ENCODE measurements at places on chromosomes 7 and 10.

- no peaks in the 10 kb centered on the region for H3K27me3 ChIP-seq
- no peak for DNase-seq
- no peak overlapping the region for H3K4me3 ChIP-seq
- H3K27ac ChIP-seq = no peak overlapping the region
Observed at GRCh38 chr10:64573623-64574325, 1052.6 kb downstream of the REEP3 start.

DNA sequence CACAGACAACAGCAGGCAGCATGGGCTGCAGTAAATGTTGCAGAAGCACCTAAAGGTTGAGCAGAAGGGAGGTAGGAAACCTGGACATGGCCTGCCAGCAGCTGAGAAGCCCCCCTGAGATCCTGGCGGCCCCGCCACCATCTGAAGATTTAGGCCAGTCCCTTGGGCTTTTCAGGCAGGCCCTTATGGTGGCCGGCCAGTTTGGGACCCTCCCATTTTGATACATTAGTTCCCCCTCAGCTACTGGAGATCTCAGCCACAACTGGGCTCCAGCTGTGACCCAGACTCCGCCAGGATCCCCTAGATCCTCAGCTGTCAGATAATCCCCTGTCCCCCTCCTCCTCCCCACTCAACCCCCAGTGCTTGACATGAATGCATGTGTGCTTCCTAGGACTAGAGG lies 34.4 kb downstream of the ZNF783 start:
- no peaks in the 10 kb centered on the region for H3K27me3 ChIP-seq
- H3K36me3 ChIP-seq = no peaks in the 10 kb centered on the region
- H3K4me3 ChIP-seq = no peak overlapping the region

DNA sequence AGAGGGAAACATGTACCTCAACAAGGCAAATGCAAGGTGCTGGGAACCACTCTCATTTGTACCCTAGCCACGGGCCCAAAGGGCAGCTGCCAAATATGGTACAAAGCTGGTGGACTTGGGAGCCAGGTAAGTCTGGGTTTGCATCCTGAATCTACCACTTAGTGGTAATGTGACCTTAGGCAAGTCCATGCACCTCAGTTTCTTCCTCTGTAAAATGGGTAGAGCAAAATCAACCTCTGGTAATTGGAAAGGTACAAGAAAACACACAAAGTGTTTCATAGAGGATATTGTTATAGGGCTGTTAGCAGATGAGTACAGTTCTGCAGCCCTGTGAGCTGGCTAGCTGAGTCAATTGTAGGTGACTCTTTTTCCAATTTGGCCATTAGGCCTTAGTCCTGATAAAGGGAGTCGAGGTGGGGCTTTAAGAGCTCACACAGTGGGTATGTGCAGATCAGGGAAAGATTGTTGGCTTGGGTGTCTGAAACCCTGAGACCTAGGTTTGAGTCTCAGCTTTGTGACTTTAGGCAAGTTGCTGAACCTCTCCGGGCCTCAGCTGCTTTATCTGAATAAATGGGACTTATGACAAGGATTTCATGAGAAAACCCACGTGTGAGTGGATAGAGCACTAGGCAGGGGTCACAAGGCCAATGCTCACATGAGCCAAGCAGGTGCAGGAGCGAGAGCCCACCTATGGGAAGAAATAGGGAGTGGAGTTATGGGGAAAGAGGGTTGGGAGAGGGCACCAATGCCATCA lies 121.3 kb upstream of the GDF10 start:
- no peak for DNase-seq
- no peaks in the 10 kb centered on the region for H3K36me3 ChIP-seq
- no peak overlapping the region for H3K27ac ChIP-seq
- no peak overlapping the region for H3K4me3 ChIP-seq

GRCh38 chr7:90276033-90276728 lies 31.2 kb downstream of the CFAP69 start:
- H3K4me3 ChIP-seq = no peak overlapping the region
- H3K27ac ChIP-seq = no peak overlapping the region
- DNase-seq = no peak
- H3K27me3 ChIP-seq = no peaks in the 10 kb centered on the region
- H3K4me1 ChIP-seq = no peaks in the 10 kb centered on the region

- H3K27me3 ChIP-seq = no peaks in the 10 kb centered on the region
- no peaks in the 10 kb centered on the region for H3K4me1 ChIP-seq
- no peaks in the 10 kb centered on the region for H3K36me3 ChIP-seq
- no peak for DNase-seq
- no peak overlapping the region for H3K4me3 ChIP-seq
Observed at GRCh38 chr7:117375380-117375779, 51.9 kb downstream of the ASZ1 start.

- no peaks in the 10 kb centered on the region for H3K27me3 ChIP-seq
- DNase-seq = no peak
- no peak overlapping the region for H3K27ac ChIP-seq
- H3K4me3 ChIP-seq = no peak overlapping the region
- peaks cover 3% of the 10 kb centered on the region for H3K4me1 ChIP-seq
Observed at GRCh38 chr10:68628576-68629127, 68.5 kb downstream of the TET1 start.

- H3K4me3 ChIP-seq = no peak overlapping the region
- DNase-seq = no peak
- no peak overlapping the region for H3K27ac ChIP-seq
- H3K36me3 ChIP-seq = no peaks in the 10 kb centered on the region
- no peaks in the 10 kb centered on the region for H3K4me1 ChIP-seq
Observed at GRCh38 chr10:110350812-110351211, 46.1 kb upstream of the SMNDC1 start.

DNA sequence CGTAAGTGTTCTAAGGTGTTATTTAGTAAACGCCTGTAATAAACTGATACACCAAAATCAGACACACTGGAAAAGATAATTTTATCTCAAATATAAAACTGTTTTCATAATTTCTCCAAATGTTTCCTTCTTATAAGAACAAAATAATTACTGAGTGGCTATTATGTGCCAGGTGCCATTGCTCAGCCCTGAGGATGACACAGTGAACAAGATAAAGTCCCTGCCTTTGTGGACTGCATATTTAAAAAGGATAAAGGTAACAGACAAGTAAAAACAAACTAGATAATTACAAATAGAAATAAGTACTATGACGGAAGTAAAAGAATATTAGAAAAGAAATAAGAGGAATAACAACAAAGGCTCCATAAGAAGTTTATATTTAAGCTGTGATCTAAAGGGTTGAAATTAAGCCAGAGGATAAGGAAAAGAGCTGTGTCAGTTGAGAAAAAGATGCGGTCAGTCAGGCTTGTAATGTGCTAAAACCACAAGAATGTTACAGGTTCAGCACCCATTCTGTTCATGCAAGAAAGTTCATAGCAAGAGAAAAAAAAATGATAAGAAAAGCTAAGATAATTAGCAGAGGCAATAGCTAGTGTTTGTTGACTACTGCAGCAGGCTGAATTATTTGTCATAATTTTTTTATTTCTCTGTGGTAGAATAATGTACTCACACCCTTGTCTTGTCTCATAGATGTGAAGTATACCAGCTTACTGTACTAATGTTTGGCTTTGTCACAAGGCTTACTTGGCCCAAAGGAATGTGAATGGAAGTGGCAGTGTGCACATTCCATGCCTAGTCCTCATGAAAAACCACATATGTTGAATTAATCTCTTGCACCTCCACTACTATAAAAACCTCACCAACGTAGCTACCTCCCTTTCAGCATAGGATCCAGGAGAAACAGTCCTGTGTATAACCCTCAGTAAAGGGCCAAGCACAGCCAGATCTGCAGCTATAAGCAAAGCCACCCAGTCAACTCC lies 75.1 kb downstream of the CRPPA start:
- peaks cover 6% of the 10 kb centered on the region for H3K36me3 ChIP-seq
- H3K4me3 ChIP-seq = no peak overlapping the region
- no peaks in the 10 kb centered on the region for H3K27me3 ChIP-seq

DNA sequence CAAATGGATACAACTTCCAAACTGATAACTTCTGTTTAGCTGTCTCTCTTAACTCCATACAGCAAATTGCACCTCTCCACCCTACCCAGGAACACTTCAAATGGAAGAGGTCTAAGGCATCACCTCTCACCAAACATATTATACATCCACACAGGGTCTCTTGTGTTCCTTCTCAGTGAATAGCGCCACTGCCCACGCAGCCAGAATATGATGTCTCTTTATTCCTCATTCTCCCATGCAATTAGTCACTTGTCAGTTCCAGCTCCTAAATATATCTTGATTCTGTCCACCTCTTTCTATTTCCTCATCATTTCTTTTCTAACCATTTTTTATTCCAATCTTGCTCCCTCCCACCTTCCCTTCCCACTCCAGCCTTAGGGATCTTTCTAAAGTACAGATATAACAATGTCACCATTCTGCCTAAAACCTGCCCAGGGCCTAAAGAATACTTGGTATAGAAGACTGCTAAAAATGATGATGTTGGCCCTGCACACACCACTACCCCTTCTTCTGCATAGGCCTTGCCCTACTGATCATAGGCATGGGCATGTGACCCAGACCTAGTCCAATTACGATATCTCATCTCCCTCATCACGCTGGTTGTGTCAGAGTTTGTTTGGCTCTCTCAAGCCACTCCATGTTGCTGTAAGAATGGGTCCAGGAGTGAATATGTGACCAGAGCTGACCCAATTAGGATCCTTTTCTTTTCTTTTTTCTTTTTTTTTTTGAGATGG lies 5.7 kb upstream of the TSPAN14 start:
- H3K27me3 ChIP-seq = no peaks in the 10 kb centered on the region
- H3K36me3 ChIP-seq = no peaks in the 10 kb centered on the region
- DNase-seq = no peak
- no peak overlapping the region for H3K27ac ChIP-seq
- H3K4me3 ChIP-seq = no peak overlapping the region

GRCh38 chr7:145092766-145093165 lies 256.9 kb upstream of the TPK1 start:
- H3K27ac ChIP-seq = no peak overlapping the region
- DNase-seq = no peak
- H3K4me3 ChIP-seq = no peak overlapping the region
- no peaks in the 10 kb centered on the region for H3K27me3 ChIP-seq
- no peaks in the 10 kb centered on the region for H3K36me3 ChIP-seq

GRCh38 chr10:108899670-108900069 lies 1023.6 kb downstream of the XPNPEP1 start:
- DNase-seq = peak; percentile 28
- peaks cover 5% of the 10 kb centered on the region for H3K4me1 ChIP-seq
- no peaks in the 10 kb centered on the region for H3K36me3 ChIP-seq
- no peaks in the 10 kb centered on the region for H3K27me3 ChIP-seq

GRCh38 chr7:99078416-99078815 lies 65.5 kb downstream of the SMURF1 start:
- H3K27ac ChIP-seq = no peak overlapping the region
- H3K4me1 ChIP-seq = peaks cover 14% of the 10 kb centered on the region
- DNase-seq = no peak
- H3K36me3 ChIP-seq = no peaks in the 10 kb centered on the region
- H3K27me3 ChIP-seq = no peaks in the 10 kb centered on the region

- H3K4me3 ChIP-seq = no peak overlapping the region
- H3K27me3 ChIP-seq = no peaks in the 10 kb centered on the region
- peaks cover 12% of the 10 kb centered on the region for H3K4me1 ChIP-seq
- H3K36me3 ChIP-seq = no peaks in the 10 kb centered on the region
Observed at GRCh38 chr10:50554995-50555568, 68.7 kb downstream of the SGMS1 start.

DNA sequence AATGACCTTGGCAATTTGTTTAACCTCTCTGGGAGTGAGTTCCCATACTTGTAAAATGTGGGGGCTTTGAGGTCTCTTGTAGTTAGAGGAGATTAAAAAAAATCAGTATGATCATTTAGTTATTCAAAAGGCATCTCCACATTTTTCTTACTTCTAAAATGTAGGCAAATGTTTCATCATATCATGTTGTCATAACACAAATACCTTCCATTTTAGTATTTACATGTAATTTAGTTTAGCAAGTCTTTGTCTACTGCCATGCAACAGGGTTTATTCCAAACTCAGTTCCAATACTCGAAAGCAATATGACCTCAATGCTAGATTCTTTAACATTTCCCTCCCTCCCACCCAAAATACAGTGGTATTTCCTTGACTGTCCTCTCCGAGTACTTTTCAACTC lies 262.8 kb upstream of the IMMP2L start:
- no peaks in the 10 kb centered on the region for H3K4me1 ChIP-seq
- no peaks in the 10 kb centered on the region for H3K36me3 ChIP-seq
- H3K27ac ChIP-seq = no peak overlapping the region
- no peak for DNase-seq

- no peak for DNase-seq
- H3K4me1 ChIP-seq = no peaks in the 10 kb centered on the region
- H3K27me3 ChIP-seq = no peaks in the 10 kb centered on the region
- no peak overlapping the region for H3K4me3 ChIP-seq
- H3K27ac ChIP-seq = no peak overlapping the region
- H3K36me3 ChIP-seq = no peaks in the 10 kb centered on the region
Observed at GRCh38 chr7:55325371-55325792, 39.8 kb upstream of the LANCL2 start.

- H3K36me3 ChIP-seq = no peaks in the 10 kb centered on the region
- H3K27me3 ChIP-seq = no peaks in the 10 kb centered on the region
- H3K4me3 ChIP-seq = no peak overlapping the region
- no peak for DNase-seq
- peaks cover 18% of the 10 kb centered on the region for H3K4me1 ChIP-seq
Observed at GRCh38 chr7:99255463-99255862, 17.2 kb upstream of the MYH16 start.

GRCh38 chr10:114871379-114871778 lies 49.8 kb downstream of the FHIP2A start:
- no peaks in the 10 kb centered on the region for H3K36me3 ChIP-seq
- no peak for DNase-seq

DNA sequence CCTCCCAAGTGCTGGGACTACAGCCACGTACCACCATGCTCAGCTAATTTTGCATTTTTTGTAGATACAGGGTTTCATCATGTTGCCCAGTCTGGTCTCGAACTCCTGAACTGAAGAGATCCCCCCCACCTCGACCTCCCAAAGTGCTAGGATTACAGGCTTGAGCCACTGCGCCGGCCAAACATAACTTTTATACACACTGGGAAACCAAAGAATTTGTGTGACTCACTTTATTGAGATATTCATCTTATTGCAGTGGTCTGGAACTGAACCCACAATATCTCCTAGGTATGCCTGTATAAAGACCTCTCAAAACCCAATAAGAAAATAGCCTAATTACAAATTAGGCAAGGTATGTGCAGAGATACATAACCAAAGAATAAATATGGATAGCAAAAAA lies 182.6 kb upstream of the FEZF1 start:
- H3K27me3 ChIP-seq = no peaks in the 10 kb centered on the region
- DNase-seq = no peak
- H3K4me3 ChIP-seq = no peak overlapping the region
- no peaks in the 10 kb centered on the region for H3K36me3 ChIP-seq

DNA sequence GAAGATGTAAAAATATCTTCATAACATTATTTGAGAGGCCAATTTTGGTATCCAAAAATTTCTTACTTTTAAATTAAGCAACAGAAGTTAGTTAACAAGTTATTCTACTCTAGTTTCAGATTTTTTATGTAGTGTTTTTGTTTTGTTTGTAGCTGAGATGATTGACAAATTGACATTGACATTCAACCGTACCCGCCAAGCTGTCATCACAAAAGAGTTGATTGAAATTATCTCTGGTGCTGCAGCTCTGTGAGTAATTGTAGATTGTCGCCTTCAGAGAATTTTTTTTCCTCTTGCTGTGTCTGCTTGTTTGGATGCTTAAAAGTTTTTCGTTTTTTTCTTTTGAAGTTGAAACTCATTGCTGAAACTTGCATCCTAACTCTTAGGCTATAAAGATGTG lies 14.6 kb downstream of the ATP5F1C start:
- H3K27me3 ChIP-seq = no peaks in the 10 kb centered on the region
- H3K36me3 ChIP-seq = peaks cover 5% of the 10 kb centered on the region
- H3K4me3 ChIP-seq = no peak overlapping the region
- no peaks in the 10 kb centered on the region for H3K4me1 ChIP-seq

Data from neural progenitor cell (in vitro differentiated cells).